CD4-positive, alpha-beta T cell treated with Interleukin-6 at 100 ng/mL for 8 hours (primary cell): ENCODE measurements at places on chromosomes 7 and 10.

DNA sequence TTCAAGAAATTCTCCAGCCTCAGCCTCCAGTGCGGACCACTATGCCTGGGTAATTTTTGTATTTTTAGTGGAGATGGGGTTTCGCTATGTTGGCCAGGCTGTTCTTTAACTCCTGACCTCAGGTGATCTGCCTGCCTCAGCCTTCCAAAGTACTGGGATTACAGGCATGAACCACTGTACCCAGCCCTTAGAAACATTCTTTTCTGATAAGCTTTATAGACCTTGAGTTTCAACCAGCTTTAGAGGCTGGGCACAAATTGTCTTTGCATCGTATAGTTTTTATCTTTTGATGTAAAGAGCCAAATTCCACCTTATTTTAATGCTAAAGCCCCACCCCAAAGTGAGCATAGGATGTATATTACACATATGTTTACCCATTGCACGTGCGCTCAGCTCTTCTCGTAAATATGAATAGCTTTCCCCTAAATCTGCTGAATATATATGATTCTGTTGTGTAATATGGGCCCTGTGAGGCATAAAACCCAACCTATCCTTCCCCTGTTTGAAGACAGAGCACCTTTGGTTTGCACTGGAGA lies 124.8 kb downstream of the ADK start:
- DNase-seq, result no peak

GRCh38 chr7:133682364-133683181 lies 429.7 kb downstream of the EXOC4 start:
- no peak for DNase-seq

- no peak for DNase-seq
Measured at GRCh38 chr7:6142871-6143380, 111.8 kb downstream of the ANKRD61 start.

DNA sequence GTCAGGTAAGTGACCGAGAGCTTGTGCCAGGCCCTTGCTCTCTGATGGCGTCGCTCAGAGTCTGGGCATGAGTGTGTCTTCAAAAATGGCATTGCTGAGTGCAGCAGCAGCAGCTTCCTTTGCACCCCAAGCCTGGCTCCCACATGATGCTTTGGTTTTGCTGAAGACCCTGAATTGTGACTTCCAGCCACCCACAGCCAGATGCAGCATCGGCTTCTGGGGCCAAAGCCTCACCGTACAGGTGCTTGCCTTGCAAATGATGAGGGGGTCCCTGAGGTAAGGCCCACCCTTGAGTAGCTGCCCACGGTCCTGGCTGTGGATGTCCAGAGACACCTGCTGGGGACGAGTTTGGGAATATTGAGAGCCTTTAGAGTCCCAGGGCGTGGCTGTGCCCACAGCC lies 57.9 kb downstream of the JAKMIP3 start:
- no peak for DNase-seq

- DNase-seq, result no peak
Measured at GRCh38 chr7:107659666-107660065, 962 bp upstream of the SLC26A4 start.

- no peak for DNase-seq
Measured at GRCh38 chr10:61912981-61913380, 11.5 kb downstream of the ARID5B start.

- DNase-seq, result no peak
Measured at GRCh38 chr10:82925547-82925946, 1050.6 kb downstream of the NRG3 start.

GRCh38 chr7:157757211-157757610 lies 420.4 kb downstream of the DNAJB6 start:
- DNase-seq, result no peak
